Activated T-helper 1 cell treated with anti-CD3 and anti-CD28 coated beads, Interleukin-2, amount 50 U/mL, for 16 hours (primary cell): ENCODE measurements at places on chromosomes 2 and 18.

- DNase-seq = no peak
These were observed 796.1 kb downstream of the EPHA4 start for GRCh38 chr2:220775856-220776488.

- no peak for DNase-seq
These were observed 84.9 kb upstream of the ZCCHC2 start for GRCh38 chr18:62438018-62438329.

DNA sequence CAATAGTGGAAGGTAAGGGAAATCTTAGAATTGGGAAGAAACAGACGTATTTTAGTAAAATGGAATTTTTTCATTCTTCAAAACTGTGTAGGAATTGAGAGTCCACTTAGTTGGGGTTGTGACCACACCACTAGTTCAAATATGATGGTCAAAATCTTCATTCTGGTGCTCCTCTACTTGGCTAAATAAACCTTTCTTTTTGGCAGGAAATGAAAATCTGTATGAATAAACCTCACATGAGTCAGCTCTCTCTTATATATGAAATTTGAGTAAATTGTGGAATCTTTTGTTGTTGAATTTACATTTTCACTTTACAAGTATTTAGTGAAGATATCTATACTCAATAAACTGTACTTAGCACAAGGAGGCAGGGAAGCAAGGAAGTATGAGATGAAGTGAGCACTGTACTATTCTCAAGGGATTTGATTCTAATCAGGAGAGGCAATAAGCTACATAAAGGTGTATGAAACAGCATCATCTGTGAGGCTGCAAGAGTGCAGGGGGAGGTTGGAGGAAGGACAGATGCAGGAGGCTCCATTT is 20.5 kb downstream of the IL18R1 start:
- DNase-seq = no peak

GRCh38 chr2:14902953-14903352 is 270.4 kb downstream of the LRATD1 start:
- no peak for DNase-seq

DNA sequence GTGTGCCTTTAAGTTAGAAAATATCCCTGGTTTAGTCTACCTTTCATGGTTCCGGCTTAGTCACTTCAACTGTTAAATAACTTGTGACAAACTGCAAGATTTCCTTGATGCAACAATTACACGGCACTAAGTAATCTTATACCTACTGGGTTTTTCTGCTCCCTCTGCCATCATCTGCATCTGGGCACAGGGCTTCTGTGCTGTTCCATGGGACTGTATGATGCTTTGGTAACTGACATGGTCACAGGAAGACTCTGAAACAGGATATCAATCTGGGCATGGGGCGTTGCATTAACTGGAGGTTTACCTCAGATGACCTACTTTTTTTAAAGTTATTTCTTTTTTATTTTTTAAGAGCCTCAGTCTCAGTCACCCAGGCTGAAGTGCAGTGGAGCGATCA is 365.4 kb downstream of the SS18 start:
- no peak for DNase-seq

- no peak for DNase-seq
These were observed 26.9 kb upstream of the KCNG2 start for GRCh38 chr18:79770826-79771225.

GRCh38 chr2:241890524-241891235 is 21.2 kb downstream of the RTP5 start:
- DNase-seq = no peak

- DNase-seq = no peak
These were observed 13.5 kb upstream of the COLEC12 start for GRCh38 chr18:513826-514530.

DNA sequence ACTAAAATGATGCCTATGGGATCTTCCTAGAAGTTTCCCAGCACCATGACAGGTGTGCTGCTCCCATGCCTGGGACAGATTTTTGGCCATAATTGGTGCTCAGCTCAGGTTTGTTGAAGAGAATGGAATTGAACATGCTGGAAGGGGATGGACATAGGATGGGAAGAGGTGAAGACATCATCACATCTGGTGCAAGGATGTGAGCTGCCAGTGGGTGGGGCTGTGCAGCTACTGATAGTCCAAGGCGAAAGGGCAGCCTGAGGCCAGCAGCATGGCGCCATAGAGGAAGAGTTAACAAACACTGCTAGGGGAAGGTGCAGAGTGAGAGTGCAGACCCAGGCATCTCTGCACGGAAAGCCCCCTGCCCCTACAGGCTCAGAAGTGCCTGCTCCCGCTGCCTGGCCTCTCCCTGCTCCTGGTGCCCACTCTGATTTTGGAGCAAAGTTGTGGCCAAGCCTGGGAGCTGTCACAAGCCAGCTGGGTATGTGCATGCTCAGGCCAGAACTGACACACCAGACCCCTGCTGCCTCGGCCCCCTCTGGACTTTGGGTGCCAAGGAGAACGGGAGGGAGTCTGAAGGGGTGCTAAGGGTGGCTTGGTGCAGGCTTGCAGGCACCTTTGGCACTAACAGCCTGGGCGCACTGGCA is 178.6 kb downstream of the ZBTB7C start:
- no peak for DNase-seq

GRCh38 chr18:49582579-49582978 is 20.7 kb downstream of the LIPG start:
- DNase-seq = no peak

GRCh38 chr18:44911773-44912172 is 231.1 kb downstream of the SETBP1 start:
- DNase-seq = no peak

- DNase-seq = no peak
These were observed 324.1 kb upstream of the TCF4 start for GRCh38 chr18:55912071-55912470.

GRCh38 chr18:2994603-2995432 is 18.1 kb downstream of the LPIN2 start:
- peak; percentile 33 for DNase-seq

DNA sequence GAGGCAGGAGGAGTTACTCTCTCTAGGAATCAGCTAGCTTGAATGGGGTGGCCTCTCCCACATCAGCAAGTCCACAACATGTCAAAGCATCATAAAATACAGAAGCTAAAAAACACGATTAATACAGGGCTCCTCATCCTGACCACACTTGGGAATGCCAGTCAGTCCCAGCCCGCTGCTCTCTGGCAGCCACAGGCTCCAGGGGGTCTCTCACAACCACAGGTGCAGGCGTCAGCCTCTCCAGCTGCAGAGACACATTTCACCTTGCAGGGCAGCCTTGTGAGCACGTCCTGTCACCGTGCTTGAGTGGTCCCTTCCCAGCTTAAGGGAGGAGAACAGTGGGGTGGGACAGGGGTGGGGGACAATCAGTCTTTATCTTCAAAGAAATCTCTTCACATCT is 137.4 kb upstream of the SH3BP4 start:
- DNase-seq = no peak

- DNase-seq = no peak
These were observed 29.2 kb upstream of the MBOAT2 start for GRCh38 chr2:9032536-9033255.

GRCh38 chr2:134836986-134837385 is 1.4 kb upstream of the ACMSD start:
- no peak for DNase-seq
